Activated CD8-positive, alpha-beta T cell treated with anti-CD3 and anti-CD28 coated beads for 36 hours (primary cell): ENCODE measurements at places on chromosomes 4 and X. TPM values are rescaled to one million over a fixed set of nuclear protein-coding genes. Genes with fewer than 3 reads are reported as not detected.

GRCh38 chr4:113332701-113333100 is 283.2 kb downstream of the ANK2 start:
- H3K36me3 ChIP-seq = no peaks in the 10 kb centered on the region
- no peaks in the 10 kb centered on the region for H3K4me1 ChIP-seq
- H3K27ac ChIP-seq = no peak overlapping the region
- H3K27me3 ChIP-seq = peaks cover 4% of the 10 kb centered on the region

DNA sequence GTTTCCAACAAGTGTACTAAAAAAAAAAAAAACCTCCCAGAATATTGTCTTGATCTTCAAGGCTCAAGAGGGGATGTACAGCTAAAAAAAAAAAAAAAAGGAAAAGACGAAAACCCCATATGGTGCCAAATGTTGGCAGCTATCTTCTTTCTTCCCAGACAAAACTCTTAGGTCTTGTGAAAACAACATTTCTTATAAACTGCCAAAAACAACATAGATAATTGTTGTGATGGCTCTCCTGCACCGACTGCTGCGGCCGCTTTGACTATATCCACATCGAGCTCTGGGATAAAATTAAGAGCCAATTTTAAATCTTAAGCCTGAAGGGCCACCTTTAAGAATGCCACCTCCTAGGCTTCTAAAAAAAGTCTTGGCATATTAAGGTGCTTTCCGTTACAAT is 23.5 kb downstream of the PDGFC start:
- H3K27me3 ChIP-seq = no peaks in the 10 kb centered on the region
- no peaks in the 10 kb centered on the region for H3K4me1 ChIP-seq
- DNase-seq = no peak
- H3K4me3 ChIP-seq = no peak overlapping the region
- no peaks in the 10 kb centered on the region for H3K36me3 ChIP-seq

DNA sequence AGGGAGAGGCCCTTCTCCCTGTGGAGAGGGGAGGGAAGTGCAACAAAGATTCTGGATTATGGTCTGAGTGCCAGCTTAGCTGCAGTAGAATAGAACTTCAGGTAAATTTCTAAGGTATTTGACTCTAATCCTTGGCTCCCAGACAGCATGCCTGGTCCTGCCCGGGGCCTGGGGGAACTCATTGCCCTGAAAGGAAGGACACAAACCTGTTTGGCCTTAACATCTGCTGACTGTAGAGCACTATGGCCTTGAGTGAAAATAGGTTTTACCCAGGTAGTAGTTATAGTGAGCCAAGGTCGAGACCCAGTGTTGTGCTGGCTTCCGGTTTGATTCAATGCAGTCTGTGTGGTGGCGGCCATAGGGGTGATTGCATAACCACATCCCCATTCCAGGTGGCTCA is 64.4 kb downstream of the RPS6KA6 start:
- DNase-seq = no peak
- no peaks in the 10 kb centered on the region for H3K4me1 ChIP-seq
- no peak overlapping the region for H3K4me3 ChIP-seq
- H3K27ac ChIP-seq = no peak overlapping the region
- H3K27me3 ChIP-seq = no peaks in the 10 kb centered on the region
- H3K36me3 ChIP-seq = no peaks in the 10 kb centered on the region

- no peak for DNase-seq
- H3K27me3 ChIP-seq = no peaks in the 10 kb centered on the region
These were observed 101.1 kb upstream of the TEX13D start for GRCh38 chrX:124231451-124231759.

Gene EREG
- total RNA-seq = not detected

DNA sequence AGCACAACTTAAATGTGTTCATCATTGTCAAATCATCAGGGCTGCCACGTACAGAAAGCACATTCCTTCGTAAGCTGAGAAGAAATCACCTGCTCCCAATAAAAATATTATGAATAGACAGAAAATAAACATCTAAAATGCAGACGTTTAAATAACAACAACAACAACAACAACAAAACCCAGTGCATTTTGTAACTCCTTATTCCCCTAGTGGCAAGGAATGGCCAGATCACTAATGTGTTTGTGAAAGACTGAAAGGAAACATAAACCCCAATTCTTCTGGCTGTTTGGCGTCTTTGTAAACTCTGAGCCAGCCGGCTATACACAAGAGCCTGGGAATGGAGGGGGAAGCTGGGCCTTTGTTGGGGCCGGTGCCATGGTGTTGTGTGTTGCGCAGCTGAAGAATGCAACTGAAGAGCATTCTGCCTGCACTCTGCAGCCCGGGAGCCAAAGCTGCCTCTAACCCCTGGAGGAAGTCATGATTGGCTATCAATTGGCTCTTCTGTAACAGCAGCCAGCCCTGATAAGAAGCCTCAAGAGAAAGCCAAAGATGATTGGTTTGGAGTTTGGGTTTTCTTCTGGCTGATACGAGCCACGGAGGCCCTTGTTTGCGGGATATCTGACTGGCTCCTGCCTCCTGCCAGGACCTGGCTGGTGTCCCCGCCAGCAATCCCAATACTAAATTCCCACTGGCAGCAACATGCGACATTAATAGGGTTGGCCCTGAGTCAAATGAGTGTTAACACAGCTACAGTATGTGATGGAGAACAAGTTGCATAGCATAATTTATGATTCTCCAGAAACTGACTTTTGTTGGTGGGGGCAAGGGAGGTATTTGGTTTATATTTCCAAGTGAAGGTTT is 89.7 kb upstream of the TFDP3 start:
- H3K4me1 ChIP-seq = no peaks in the 10 kb centered on the region
- H3K4me3 ChIP-seq = no peak overlapping the region
- H3K36me3 ChIP-seq = no peaks in the 10 kb centered on the region
- no peak overlapping the region for H3K27ac ChIP-seq
- no peaks in the 10 kb centered on the region for H3K27me3 ChIP-seq

DNA sequence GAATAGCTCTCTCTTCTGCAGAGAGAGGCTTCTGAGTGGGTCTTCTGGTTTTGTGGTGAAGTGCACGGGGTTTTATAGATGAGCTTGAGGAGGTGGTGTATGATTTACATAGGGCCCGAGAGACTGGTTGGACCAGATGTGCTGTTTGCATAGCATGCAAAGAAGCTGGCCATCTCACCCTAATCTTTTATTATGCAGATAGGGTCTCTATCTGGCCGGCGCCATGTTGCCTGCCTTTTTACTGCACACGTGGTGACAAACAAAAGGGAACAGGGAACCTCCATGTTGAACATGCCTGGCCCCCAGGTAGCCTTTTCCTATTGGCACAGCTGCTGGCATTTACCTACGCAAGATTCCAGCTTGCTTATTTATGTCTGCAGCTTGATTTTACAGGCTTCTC is 473.3 kb upstream of the FAM47C start:
- H3K36me3 ChIP-seq = no peaks in the 10 kb centered on the region
- H3K4me3 ChIP-seq = no peak overlapping the region
- no peak for DNase-seq
- no peaks in the 10 kb centered on the region for H3K27me3 ChIP-seq
- no peak overlapping the region for H3K27ac ChIP-seq
- no peaks in the 10 kb centered on the region for H3K4me1 ChIP-seq

GRCh38 chr4:53921856-53922255 is 142.5 kb downstream of the CHIC2 start:
- no peaks in the 10 kb centered on the region for H3K36me3 ChIP-seq
- H3K4me3 ChIP-seq = no peak overlapping the region
- H3K4me1 ChIP-seq = no peaks in the 10 kb centered on the region
- peaks cover 2% of the 10 kb centered on the region for H3K27me3 ChIP-seq

DNA sequence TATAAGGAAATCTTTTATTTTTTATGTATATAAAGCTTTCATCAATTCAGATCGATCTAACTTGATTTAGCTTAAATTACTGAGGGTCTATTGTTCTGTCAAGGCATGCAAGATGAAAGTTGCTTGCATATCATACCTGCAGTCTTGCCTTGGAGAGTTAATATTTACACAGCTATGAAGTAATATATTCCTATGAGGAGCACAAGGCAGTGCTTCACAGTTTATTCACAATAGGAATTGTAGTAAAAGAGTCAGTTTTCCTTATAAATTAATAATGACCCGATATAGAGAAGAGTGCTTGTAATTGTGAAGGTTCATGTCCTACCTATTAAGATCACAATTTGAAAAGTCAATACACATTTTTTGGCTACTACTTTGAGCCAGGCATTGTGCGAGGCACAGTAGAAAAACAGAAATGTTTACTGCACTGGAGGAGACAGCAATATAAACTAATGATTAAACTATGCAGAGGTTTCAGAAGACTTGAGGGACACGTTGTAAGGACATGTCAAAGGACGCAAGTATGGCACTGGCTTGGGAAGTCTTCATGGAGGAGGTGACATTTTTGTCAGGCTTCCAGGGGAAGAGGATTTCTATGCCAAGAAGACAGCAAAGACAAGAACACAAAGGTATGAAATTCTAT is 38.8 kb downstream of the REELD1 start:
- H3K36me3 ChIP-seq = peaks cover 6% of the 10 kb centered on the region
- no peak overlapping the region for H3K27ac ChIP-seq
- H3K4me3 ChIP-seq = no peak overlapping the region
- no peaks in the 10 kb centered on the region for H3K27me3 ChIP-seq
- no peak for DNase-seq

- peaks cover 11% of the 10 kb centered on the region for H3K4me1 ChIP-seq
- no peak for DNase-seq
- H3K36me3 ChIP-seq = no peaks in the 10 kb centered on the region
These were observed 57.1 kb upstream of the NKAP start for GRCh38 chrX:120000490-120001246.

DNA sequence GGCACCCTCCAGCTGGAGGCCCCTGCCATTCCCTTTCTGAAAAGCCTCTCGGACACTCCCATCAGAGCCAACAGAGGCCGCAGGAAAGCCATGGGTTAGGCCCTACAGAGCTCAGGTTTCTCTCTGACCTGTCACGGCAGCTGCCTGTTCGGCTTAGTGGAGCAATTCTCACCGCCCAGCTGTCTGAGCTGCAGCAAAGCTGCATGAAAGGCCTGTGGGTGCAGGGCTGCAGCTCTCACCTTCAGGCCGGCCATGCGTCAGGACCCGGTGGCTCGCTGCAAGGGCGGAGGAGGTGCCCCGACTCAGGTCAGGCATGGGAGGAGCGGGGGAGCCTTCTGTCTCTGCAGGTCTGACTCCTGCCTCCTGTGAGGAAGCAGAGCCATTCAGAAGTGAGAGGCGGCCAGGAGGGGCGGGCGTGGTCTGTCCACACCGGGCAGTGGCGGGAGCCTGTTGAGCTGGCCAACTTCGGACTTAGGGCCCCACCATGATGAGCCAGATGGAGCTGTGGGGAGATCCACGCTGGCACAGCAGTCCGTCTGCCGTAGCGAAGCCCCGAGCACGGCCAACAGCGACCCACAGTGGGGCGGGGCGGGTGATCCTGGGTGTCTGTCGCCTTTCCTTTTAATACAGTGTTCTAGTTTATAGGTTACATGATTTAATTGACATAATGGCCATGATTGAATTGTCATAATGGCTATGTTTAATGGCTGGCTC is 23.4 kb downstream of the PDE6B start:
- peaks cover 2% of the 10 kb centered on the region for H3K36me3 ChIP-seq
- H3K4me1 ChIP-seq = peaks cover 7% of the 10 kb centered on the region
- no peak overlapping the region for H3K27ac ChIP-seq
- H3K4me3 ChIP-seq = no peak overlapping the region
- peaks cover 10% of the 10 kb centered on the region for H3K27me3 ChIP-seq
